ENCODE measurements at places on chromosomes 5 and 9.

DNA sequence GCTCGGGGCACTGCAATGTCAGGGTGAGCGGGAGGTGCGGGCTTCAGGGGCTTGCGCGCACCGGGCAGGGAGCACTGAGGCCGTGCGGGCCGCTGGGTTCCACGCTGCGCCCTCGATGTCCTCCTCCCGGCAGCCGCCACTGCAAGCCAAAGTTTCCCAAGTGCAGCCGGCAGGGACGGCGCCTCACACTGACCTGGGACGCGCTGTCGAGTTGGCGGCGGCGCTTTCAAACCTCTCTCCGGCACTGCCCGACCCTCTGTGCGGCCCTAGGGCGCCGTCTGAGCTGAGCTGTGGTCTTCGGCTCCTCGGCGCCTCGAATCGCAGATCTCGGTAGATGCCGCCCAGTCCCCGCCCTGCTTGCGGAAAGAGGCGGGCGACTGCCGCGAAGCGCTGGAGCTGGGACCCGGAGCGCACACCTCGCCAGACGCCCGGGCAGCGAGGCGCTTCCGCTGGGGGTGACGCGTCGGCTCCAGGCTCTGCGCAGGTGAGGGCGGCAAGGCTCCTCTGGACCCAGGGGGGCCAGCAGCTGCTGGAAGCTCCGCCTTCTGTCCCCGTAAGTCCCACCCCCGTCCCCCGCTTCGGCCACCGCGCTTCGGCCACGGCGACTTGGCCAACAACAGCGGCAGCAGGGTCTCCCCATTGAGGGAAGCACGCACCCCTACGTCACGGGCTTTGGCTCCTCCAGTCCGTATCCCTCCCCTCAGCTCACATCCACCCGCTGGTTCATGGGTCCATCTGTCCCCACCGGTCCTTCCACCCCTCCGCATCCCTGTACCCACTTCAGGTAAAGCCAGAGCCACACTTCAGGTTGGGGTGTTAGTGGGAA lies at the start of gene ANKRD34B:
Gene ANKRD34B, minus strand, starts transcription at position 320 of the 826 bp plus-strand sequence. CDS start 10,261 bp downstream, outside the sequence.
- DNase-seq = no peak

- DNase-seq = no peak
Observed at GRCh38 chr9:69546265-69546664, 125.9 kb downstream of the APBA1 start.

- DNase-seq = no peak
Observed at GRCh38 chr9:38127271-38127839, 58.3 kb upstream of the SHB start.

DNA sequence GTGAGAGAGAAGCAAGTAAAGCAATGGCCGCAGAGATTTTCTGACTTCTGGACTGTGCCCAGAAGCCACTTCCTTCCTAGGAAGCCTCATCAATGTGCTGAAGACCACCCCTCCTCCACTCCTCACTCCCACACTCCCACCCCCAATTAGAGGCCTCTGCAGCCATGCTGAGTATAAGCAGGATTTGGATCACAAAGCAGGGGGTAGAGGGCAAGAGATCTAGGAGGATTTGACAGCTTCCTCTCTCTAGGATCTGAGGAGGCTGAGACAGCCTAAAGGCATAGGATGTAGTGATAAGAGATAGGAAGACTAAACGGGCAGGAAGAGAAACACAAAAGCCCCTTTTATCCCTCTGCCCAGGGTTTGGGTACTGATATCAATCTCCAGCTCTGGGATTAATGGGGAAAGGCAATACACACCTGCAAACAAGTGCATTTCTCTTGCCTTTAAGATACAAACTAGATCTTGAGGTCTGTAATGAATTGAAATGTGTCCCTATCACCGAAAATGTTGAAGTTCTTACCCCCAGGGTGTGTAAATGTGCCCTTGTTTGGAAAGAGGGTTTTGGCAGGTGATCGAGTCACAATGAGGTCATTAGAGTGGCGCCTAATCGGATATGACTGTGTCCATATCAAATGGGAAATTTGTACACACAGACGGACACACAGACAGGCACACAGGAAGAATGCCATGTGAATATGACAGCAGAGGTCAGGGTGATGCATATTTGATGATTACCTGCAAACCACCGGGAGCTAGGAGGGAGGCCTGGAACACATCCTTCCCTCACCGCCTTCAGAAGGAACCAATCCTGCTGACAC lies 28.5 kb downstream of the KCNV2 start:
- DNase-seq = no peak

DNA sequence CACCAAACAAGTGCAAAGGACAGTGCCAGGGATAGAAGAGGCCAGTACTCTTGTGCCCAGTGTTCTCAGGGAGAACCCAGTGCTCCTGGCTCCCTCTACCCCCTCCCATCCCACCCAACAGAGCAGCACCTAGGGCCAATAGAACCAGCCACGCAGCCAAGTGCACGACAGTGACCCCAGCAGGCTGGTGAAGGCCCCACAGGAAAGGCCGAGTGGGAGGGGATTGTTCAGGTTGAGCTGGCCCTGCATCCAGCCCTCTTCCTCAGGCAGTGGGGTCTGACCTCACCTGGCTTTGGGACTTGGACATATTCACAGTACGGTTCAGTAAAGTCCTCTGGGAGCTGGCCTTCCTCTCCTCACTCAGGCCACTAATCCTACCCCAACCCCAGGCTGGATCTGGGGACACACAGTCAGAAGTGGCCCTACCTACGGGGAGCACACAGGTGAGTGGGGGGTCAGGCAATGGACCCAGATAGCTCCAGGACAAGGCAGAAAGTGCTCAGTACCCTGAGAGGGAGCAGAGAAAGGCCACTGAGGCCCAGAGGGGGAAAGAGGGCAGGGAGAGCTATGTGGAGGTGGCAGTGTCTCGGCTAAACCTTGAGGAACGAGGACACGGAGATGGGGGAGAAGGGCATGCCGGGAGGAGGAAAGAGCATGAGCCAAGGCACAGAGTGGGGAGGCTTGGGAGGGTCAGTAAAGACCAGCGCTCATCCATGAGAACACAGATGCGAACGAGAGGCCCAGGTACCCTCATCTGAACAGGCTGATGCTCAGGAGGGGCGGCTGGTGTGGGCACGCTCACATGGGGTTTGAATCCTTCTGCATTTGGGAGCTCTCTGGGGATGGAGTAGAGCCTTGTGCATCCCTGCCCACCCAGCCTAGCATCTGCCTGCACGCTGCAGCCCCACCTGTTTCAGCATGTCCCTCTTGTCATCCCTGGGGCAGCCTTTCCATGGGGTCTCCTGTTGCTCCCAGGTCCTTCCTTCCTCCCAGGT lies 25.6 kb downstream of the POLR1E start:
- DNase-seq = no peak

DNA sequence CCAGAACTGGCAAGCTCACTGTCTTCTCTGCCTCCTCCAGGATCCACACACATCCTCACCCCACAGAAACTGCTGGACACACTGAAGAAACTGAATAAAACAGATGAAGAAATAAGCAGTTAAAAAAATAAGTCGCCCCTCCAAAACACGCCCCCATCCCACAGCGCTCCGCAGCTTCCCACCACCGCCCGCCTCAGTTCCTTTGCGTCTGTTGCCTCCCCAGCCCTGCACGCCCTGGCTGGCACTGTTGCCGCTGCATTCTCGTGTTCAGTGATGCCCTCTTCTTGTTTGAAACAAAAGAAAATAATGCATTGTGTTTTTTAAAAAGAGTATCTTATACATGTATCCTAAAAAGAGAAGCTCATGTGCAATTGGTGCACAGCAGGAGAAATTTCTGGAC lies 16.1 kb upstream of the CFAP157 start:
- DNase-seq = no peak

GRCh38 chr5:96730586-96730985 lies 68.4 kb downstream of the CAST start:
- no peak for DNase-seq

DNA sequence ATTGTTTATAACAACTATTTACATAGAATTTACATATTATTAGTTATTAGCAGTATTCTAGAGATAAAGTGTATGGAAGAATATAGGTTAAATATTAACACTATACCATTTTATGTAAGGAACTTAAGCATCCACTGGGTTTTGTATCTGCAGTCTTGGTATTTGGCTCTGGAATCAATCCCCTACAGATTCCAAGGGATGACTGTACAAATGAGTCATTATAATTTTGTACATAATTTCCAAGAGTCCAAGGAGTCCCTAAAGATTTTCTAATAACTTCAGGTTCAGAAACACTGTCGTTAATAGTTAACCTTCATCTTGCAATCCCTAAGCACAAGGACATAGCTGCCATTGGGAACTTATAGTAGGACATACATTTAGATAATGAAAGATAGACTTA lies 254.8 kb upstream of the PDE4D start:
- no peak for DNase-seq

- DNase-seq = no peak
Observed at GRCh38 chr9:68998812-68999211, 15.1 kb downstream of the PRKACG start.

- DNase-seq = no peak
Observed at GRCh38 chr5:153147891-153148623, 342.4 kb upstream of the GRIA1 start.

GRCh38 chr9:78325846-78326360 lies 29.0 kb downstream of the PSAT1 start:
- DNase-seq = no peak

DNA sequence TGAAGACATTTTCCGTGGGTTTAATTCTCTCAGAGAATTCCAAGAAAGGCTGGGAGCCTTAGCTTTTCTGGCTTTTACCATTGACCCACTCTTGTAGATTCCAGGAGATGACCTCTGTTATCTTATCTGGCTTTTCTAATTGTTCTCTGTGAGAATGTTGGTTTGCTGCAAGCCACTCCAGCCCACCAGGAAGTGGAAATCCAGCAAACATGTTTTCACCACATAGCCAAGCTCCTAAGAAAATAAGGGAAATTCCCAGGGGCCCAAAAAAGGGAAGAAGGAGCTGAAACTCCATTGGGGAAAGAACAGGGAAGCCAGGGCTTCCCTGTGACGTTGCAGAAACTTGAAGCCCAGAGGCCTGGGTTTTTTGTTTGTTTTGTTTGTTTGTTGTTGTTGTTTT lies 19.7 kb downstream of the GPR107 start:
- DNase-seq = no peak

- no peak for DNase-seq
Observed at GRCh38 chr5:13866792-13867191, 77.7 kb downstream of the DNAH5 start.

DNA sequence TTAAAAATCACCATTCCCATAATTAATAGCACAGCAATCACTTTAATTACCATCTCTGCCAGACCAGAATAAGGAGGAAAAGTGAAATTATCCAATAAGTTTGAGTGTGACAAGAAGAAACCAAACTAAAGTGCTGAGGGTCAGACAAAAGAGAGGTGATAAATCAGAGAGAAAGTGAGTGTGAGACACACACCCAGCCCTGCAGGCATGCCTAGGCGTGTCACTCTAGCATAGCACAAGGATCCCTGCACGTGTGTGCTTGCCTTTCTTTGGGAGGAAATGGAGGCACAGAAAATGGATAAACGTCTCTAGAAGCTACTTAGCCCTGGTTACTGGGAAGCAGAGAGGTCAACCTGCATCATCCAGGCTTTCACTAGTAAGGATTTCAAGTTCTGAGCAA lies 56.2 kb downstream of the SEMA6A start:
- DNase-seq = no peak

Measured in GOT3 (cell line).